NCI-H2081 treated with DMSO at 0.1 percent for 48 hours (cell line): ENCODE measurements at places on chromosomes 4 and X.

DNA sequence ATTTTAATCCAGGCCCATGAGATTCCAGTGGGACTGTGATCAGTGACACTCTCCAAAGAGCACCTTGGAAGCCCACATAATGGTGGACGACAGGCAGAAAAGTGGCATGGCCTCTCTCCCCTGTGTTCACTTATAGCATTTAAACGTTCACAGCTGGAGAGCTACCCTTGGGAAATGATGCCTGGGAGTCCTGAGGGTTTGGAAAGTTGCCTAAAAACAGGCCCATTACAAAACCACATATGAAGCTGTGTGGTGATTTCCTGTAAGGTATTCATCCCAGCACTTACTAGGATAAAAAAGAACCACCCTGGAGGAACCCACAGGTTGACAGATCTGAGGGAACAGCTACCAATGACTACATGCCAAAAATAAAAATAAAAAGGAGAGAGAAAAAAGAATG, 193.2 kb downstream of the RASL11B start:
- peak; percentile 57 for DNase-seq

DNA sequence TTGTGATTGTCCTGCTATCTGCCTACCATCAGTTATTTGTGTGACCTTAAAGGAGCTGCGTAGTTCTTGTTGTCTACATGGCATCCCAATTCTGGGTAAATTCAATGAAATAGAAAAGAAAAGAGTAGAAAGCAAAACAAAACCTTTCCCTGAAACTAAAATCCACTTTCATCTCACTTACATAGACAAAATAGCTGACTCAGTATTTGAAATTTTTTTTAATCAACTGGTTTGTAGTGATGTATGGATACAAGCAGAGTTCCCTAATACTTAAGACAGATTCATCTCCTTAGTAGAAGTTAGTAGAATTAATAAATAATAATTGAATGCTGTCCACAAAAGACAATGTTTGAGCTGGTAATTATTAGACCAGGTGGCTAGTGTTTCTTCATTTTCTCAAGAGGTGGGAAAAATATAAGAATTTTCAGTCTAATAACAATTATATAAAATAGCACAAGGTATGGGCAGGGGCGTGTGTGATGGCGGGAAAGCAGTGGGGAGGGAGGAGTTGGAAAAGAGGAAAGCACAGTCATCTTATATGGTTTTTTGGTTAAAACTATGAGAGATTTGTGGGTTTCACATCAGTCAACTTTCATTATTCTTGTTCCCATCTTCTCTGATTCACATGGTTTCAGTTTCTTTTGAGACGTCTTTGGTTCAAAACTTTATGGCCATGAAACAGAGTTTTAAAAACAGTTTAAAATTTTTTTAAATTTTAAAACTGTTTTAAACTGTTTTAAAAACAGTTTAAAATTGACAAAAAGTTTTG, 275.2 kb downstream of the SPRY1 start:
- no peak for DNase-seq

DNA sequence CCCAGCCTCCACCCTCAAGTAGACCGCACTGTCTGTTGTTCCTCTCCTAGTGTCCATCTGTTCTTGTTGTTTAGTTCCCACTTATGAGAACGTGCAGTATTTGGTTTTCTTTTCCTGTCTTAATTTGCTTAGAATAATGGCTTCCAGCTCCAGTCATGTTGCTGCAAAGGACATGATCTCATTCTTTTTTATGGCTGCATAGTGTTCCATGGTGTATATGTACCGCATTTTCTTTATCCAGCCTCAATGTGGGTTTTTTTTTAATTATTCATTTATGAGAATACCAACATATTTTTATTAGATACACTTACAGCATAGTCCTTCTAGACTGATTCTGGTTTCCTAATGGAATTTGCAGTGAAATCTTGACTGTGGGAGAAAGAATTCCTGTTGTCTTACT, 1.3 kb downstream of the VMA21 start:
- no peak for DNase-seq

DNA sequence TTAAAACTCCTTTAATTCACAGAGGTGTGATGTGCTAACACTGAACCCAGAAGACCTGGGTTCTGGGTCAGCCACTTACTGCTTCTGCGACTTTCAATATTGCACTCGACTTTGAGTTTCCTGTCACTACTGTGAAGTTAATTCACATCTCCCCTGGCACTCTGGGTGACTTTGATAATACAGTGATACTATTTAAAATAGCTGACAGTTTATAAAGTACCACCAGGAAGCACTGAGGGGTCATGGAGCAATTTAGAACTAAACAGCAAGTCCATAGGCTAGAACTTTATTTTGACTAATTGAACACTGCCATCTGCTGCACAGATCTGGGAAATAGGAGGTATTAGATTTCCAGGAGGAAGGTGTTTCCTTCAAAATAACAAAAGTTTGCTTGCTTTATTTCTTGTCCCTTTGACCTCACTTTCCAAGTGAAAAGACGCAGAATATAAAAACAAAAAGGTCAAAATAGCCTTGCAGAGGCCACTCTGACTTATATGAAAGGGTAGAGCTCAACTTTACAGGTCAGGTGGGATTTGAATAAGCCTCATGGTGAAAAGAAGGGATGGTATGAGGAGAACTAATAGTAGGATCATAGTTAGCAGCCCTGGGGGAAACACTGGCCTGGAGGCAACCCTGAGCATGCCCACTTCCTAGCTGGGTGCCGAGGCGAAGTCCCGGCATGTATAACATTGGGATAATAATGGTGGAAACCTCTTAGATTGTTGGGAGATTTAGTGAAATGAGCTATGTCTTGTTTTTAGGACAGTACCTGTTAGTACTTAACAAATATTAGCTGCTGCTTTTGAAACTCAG, 53.4 kb downstream of the ZNF518B start:
- DNase-seq: no peak

DNA sequence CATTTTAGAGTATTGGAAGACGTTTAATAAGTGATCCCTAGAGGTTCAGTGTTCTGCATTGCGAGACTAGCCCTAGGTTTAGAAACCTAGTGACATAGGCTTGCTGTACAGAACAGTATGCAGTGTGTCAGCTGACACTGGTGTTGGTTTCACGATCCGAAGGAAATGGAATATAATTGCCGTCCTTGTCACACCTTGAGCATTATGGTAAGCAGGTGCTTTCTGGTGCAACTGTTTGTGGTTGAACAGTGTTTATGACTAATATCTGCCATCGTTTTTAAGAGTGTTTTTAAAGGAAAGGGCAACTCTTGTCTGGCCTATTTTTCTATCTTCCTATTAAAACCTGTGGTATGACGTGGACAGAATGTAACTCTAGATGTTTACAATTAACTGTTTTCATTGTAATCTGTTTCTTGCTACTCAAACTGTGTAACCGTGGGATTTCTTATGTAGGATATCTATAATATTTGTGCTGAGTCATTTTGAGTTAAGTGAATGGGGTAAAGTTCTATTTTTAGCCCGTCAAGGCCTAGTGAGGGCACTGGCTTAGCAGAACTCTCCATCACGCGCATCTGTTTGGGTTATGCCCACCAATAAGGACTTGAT, 53.8 kb upstream of the TBC1D14 start:
- peak; percentile 47 for DNase-seq

- no peak for DNase-seq
Measured at GRCh38 chrX:23871905-23872546, 35.7 kb downstream of the APOO start.

- DNase-seq: no peak
Measured at GRCh38 chr4:186792728-186793366, 69.2 kb upstream of the FAT1 start.
